ENCODE measurements at places on chromosomes 3 and 15.

- DNase-seq, result no peak
These were observed 35.6 kb upstream of the PPP4R2 start for GRCh38 chr3:72960812-72961518.

- no peak for DNase-seq
These were observed 21.2 kb downstream of the CRTC3 start for GRCh38 chr15:90550919-90551318.

DNA sequence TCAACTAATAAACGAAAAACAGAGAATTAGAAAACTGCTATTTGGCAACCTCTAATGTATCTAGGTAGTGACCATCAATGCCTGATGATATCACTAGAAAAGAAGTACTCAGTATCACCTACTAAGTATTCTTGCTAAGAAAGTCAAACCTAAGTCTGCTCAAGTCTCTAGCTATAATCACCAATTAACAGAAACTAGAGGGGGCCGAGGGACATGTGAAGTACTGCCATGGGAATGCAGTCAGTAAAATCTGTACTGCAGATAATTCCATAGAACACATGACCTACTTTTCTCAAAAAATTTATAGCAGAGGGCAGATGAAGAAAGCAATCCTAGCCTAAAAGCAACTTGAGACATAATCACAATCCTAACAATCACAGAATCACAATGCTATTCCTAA is 51.4 kb downstream of the CPEB1 start:
- DNase-seq, result no peak

- DNase-seq, result no peak
These were observed 43.9 kb downstream of the BHLHE40 start for GRCh38 chr3:5022966-5023776.

GRCh38 chr15:82051664-82052063 is 5.8 kb upstream of the MEX3B start:
- no peak for DNase-seq

DNA sequence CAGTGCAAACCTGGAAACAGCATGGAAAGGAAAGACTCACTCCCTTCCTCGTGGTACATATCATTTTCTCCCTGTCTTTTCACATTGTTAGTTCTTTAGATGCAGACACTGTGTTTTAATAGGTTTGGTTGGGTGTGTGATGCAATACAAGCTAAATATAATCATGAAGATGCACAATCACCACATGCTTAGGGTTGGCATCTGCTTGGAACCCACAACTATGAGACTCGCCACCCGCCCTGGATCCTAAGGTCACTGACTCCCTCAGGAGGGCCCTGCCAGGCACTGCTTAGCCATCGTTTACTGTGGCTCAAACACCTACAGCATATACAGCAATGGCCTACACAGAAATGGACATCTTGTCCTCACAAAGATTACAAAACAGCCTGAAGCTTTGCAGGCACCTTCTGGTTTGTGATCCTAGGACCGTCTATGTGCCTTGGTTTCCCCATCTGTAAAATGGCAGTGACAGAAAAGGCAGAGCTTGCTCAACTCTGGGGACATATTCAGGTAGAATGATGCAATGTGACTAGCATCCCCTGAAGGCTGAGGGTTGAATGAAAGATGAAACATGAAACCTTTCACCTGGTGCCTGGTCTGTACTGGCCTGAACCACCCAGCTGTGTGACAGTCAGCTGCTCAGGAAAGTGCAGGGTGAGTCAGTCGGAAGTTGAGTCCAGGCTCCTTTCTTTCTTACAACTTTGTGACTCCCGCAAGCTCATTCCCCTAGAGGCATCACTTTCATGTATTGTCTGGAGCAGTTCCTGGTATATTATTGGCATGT is 123.6 kb upstream of the PFN2 start:
- no peak for DNase-seq

Measured in left hindlimb (tissue), 1 donor.